ENCODE measurements at places on chromosomes 12 and 14. TPM values are rescaled to one million over a fixed set of nuclear protein-coding genes. Genes with fewer than 3 reads are reported as not detected.

The OR4E2 gene
- not detected for total RNA-seq

DNA sequence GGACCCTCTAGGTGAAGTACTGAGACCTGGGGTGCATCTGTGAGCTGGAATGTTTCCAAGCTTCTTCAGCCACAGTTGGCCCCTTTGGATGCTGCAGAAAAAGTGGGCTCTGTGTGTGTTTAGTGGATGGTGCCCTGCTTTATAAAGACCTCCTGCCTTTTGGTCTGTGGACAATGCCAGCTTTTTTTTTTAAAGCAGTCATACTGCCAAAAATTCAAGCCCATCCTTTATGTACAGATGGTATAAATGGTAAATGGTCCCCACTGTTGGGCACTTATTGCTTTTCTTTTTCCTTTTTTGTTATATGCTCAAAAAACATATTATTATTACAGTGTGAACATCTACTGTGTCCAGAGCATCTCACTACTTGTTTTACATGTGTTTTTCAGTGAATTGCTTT, 81.1 kb downstream of the SMOC1 start:
- no peak for DNase-seq
- H3K36me3 ChIP-seq, result no peaks in the 10 kb centered on the region
- H3K4me1 ChIP-seq, result no peaks in the 10 kb centered on the region
- no peak overlapping the region for H3K4me3 ChIP-seq
- H3K27me3 ChIP-seq, result no peaks in the 10 kb centered on the region

DNA sequence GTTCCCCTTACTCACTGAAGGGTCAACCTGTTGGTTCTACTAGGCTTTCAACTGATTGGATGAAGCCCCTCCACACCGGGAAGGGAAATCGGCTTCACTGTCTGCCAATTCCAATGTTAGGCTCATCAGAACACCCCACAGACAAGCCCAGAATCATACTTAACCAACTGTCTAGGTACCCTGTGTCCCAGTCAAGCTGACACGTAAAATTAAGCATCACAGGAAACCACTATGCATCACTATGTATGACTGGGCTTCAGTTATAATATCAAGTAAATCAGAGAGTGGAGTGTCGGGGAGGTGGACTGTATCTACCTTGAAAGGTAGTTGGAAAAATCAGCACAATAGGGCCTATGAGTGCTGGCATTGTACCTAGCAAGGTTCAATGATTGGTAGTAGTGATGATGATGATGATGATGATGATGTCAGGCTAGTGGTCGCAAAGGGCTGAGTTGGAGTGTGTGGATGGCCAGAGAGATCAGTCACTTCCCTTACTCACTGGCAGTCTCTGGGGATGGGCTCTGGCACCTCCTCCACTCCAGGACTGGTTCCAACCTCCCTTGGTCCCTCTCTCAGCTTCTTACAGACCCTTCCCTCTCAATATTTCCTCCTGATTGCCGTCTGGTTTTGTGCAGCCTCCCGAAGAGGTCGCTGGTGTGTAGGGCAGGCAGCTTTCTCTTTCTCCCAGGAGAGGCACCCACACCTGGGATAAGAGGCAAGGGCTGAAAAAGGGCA, 3.3 kb upstream of the ATG101 start:
- no peaks in the 10 kb centered on the region for H3K36me3 ChIP-seq
- no peak overlapping the region for H3K27ac ChIP-seq
- peaks cover 20% of the 10 kb centered on the region for H3K4me1 ChIP-seq
- no peaks in the 10 kb centered on the region for H3K27me3 ChIP-seq
- H3K4me3 ChIP-seq, result no peak overlapping the region
- DNase-seq, result no peak

DNA sequence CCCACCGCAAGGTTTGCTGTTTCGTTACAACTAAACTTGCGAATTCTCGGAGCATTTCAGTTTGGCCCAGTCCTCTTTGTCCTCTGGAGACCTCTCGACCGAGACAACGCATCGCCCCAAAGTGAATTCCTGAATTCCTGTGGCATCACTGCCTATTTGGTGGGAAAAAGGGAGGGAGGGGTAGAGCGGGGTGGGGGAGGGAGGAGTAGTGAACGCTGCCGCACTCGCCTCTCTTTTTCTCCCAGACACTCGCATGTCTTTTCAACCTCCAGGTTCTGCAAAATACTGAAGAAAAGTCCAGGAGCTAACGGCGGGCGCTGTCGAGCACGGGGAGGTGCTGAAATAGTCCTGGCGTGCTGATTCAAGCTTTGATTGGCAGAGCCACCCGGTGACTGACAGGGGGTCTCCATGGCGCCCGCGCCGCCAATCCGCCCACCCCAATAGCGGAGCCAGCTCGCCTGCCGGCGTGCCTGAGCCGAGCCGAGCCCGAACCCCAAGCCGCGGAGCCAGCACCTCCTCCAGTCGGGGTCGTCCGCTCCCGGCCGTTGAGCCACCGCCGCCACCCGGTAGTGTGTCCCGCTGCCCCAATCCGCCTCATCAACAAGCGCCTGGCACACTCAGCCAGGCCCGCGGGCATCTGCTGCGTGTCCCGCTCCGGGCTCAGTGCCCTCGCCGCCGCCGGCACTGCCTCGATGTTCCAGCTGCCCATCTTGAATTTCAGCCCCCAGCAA, at the start of gene SIX6:
Gene SIX6, plus strand, starts transcription at position 440 of the 731 bp plus-strand sequence. Its CDS starts 253 bp downstream, at position 693.
- H3K36me3 ChIP-seq, result no peaks in the 10 kb centered on the region
- no peak for DNase-seq
- peaks cover 44% of the 10 kb centered on the region for H3K4me1 ChIP-seq
- no peak within 1 kb of the TSS for H3K4me3 ChIP-seq
- H3K27me3 ChIP-seq, result peaks cover 56% of the 10 kb centered on the region

GRCh38 chr12:55044135-55044534, 24.4 kb downstream of the NEUROD4 start:
- DNase-seq, result no peak
- no peaks in the 10 kb centered on the region for H3K36me3 ChIP-seq
- no peak overlapping the region for H3K4me3 ChIP-seq
- no peak overlapping the region for H3K27ac ChIP-seq
- H3K27me3 ChIP-seq, result no peaks in the 10 kb centered on the region

DNA sequence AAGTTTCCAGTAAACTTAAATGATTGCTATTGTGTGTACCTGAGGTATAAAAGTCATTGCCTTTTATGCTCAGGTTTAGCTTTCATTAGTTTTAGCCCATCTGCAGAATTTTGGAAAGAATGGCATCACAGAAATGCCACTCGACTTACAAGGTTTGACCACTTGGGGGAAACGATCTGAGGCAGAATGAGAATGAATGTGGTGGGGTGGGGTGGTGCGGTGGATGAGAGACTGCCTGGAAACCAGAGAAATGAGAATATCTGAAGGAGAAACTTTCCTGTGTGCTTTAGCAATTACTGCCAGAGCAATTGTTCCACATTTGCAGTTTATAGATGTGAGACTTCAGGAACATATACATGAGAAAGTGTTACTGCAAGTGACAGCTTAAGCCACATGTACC, 225.4 kb upstream of the PDE3A start:
- no peak for DNase-seq
- no peaks in the 10 kb centered on the region for H3K36me3 ChIP-seq
- no peaks in the 10 kb centered on the region for H3K4me1 ChIP-seq
- H3K27ac ChIP-seq, result no peak overlapping the region
- no peak overlapping the region for H3K4me3 ChIP-seq
- H3K27me3 ChIP-seq, result no peaks in the 10 kb centered on the region

- no peaks in the 10 kb centered on the region for H3K27me3 ChIP-seq
- H3K4me3 ChIP-seq, result no peak overlapping the region
- DNase-seq, result no peak
- peaks cover 3% of the 10 kb centered on the region for H3K4me1 ChIP-seq
These were observed 39.0 kb upstream of the TC2N start for GRCh38 chr14:91906374-91906773.

DNA sequence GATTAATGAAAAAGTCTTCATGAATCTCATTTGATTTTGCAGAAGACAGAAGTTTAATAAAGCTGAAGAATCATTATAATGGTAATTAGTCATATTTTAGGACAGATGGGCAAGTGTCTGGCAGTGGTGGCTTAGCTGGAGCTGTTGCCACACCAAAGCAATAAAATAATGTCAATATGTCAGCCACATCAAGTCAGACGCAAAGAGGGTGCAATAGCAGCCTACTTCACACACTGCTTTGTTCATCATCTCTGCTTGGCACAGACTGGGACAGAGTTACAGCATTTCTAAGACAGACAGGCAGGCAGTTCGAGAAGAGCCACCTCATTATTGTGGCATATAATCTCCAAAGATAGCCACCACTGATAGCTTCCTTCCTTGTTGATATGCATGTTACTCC, 16.9 kb upstream of the KRR1 start:
- H3K27ac ChIP-seq, result no peak overlapping the region
- H3K36me3 ChIP-seq, result no peaks in the 10 kb centered on the region
- DNase-seq, result no peak
- no peaks in the 10 kb centered on the region for H3K27me3 ChIP-seq
- no peak overlapping the region for H3K4me3 ChIP-seq
- peaks cover 7% of the 10 kb centered on the region for H3K4me1 ChIP-seq

The MANSC4 gene
- not detected for total RNA-seq

- peak overlapping the region; percentile 12 for H3K27ac ChIP-seq
- H3K36me3 ChIP-seq, result peaks cover 20% of the 10 kb centered on the region
- DNase-seq, result no peak
- H3K4me1 ChIP-seq, result no peaks in the 10 kb centered on the region
These were observed 9.5 kb downstream of the NDRG2 start for GRCh38 chr14:21015312-21015711.

The SALL2 gene
- total RNA-seq, result 2.3 TPM

DNA sequence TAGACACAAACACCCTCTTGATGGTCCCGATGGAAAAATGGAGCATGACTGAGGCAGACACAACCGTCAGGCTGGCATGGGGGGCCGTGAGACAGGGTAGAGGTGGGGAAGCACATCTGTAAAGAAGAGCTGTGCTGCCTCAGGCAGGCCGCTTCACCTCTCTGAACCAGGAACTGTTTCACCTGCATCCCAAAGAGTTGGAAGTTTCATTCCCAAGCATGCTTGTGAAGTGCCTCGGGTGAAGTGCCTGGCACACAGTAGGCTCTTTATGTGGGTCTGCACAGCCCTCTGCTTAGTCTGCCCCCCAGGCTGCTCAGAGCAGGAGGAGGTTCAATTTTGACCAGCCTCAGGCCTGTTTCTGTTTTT, 685 bp upstream of the SERPINA1 start:
- H3K27ac ChIP-seq, result no peak overlapping the region
- no peak overlapping the region for H3K4me3 ChIP-seq
- peaks cover 17% of the 10 kb centered on the region for H3K4me1 ChIP-seq
- H3K27me3 ChIP-seq, result no peaks in the 10 kb centered on the region

DNA sequence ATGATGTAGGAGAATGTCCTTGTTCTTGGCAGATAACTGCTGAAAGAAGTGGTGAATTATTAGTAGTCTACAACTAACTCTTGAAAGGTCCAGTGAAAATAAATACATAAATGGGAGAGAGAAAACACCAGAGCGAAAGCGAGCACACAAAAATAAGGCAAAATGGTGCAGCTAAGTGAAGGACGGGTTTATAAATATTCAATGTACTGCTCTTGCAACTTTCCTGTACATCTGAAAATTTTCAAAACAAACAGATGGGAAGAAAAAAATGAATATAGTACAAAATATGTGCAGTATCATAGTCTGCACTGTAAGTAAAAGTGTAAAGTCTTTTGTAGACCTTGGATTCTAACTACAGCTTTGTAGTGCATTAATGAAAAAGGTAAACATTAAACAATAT, 1.3 kb downstream of the MOK start:
- H3K4me1 ChIP-seq, result peaks cover 17% of the 10 kb centered on the region
- H3K27ac ChIP-seq, result no peak overlapping the region
- no peak for DNase-seq
- H3K4me3 ChIP-seq, result no peak overlapping the region

The DDN gene
- 0.27 TPM for total RNA-seq

The TMCC3 gene
- total RNA-seq, result 9.0 TPM

The FAM186B gene
- total RNA-seq, result 0.19 TPM

The PMEL gene
- total RNA-seq, result 0.76 TPM

- no peaks in the 10 kb centered on the region for H3K36me3 ChIP-seq
- H3K4me3 ChIP-seq, result no peak overlapping the region
- peak overlapping the region; percentile 38 for H3K27ac ChIP-seq
These were observed 44.4 kb downstream of the PRKCH start for GRCh38 chr14:61365667-61366212.

DNA sequence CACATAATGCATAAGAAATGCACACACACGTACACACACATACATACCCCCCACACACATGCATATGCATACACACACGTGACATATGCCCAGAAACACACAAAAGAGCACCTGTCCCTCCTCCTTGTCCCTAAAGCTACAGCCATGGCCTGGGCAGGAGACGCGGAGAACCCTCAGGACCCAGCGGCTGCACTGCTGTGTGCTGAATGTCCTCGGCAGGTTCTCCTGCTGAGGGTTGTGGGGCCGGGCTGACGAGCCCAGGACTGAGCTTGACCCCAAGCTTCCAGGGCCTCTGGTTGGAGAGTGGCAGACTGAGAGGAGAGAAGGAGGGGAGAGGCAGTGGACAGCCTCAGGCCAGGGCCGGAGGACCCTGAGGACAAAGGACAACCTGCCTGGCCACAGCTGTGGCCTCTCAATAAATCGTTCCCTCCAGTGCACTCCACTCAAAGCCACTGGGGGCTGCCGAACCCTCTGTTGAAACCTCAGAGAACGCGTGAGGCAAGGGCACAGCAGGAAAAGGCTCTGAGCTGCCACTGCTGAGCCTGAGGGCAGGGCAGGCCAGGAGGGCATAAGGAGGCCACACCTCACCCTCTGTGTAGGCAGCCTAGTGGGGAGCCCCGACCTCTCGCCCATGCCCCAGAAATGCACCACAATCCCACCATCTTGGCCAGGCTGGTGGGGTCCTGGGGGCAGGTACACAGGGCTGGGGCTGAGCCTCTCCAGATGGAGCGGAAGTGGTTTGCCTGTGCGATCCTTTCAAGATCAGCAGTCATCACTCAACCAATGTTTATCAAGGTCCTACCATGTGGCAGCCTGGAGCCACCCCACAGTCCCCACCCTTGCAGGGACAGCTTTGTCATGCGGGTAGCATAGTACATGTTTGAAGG, 3.1 kb downstream of the CACNA2D4 start:
- H3K27me3 ChIP-seq, result peaks cover 4% of the 10 kb centered on the region
- no peaks in the 10 kb centered on the region for H3K4me1 ChIP-seq
- H3K36me3 ChIP-seq, result no peaks in the 10 kb centered on the region
- no peak overlapping the region for H3K4me3 ChIP-seq
- H3K27ac ChIP-seq, result no peak overlapping the region

- no peak for DNase-seq
- H3K27ac ChIP-seq, result no peak overlapping the region
- H3K4me3 ChIP-seq, result no peak overlapping the region
- no peaks in the 10 kb centered on the region for H3K36me3 ChIP-seq
- H3K27me3 ChIP-seq, result no peaks in the 10 kb centered on the region
- H3K4me1 ChIP-seq, result peaks cover 63% of the 10 kb centered on the region
These were observed 358.1 kb downstream of the RAD51B start for GRCh38 chr14:68177728-68178127.

- H3K36me3 ChIP-seq, result no peaks in the 10 kb centered on the region
- H3K27me3 ChIP-seq, result no peaks in the 10 kb centered on the region
- H3K27ac ChIP-seq, result no peak overlapping the region
- DNase-seq, result no peak
- no peak overlapping the region for H3K4me3 ChIP-seq
These were observed 44.3 kb upstream of the TMPO start for GRCh38 chr12:98471085-98471484.

GRCh38 chr14:103688906-103689902, 26.0 kb downstream of the XRCC3 start:
- H3K4me3 ChIP-seq, result no peak overlapping the region
- no peaks in the 10 kb centered on the region for H3K27me3 ChIP-seq
- peak overlapping the region; percentile 45 for H3K27ac ChIP-seq
- peaks cover 22% of the 10 kb centered on the region for H3K36me3 ChIP-seq
- peaks cover 52% of the 10 kb centered on the region for H3K4me1 ChIP-seq

The TPH2 gene
- total RNA-seq, result not detected

The MAP1LC3B2 gene
- not detected for total RNA-seq
